ENCODE measurements at places on chromosomes 1 and 21.
A peak's percentile ranks its signal among the peaks of the same experiment; 100 is the strongest.

- DNase-seq = no peak
Observed at GRCh38 chr1:3079381-3080052, 10.5 kb downstream of the PRDM16 start.

- no peak for DNase-seq
Observed at GRCh38 chr21:15860541-15860940, 130.8 kb downstream of the USP25 start.

GRCh38 chr1:111570781-111571181, 48.8 kb upstream of the RAP1A start:
- no peak for DNase-seq

- DNase-seq = no peak
Observed at GRCh38 chr1:22654692-22655091, 1.7 kb downstream of the C1QB start.

DNA sequence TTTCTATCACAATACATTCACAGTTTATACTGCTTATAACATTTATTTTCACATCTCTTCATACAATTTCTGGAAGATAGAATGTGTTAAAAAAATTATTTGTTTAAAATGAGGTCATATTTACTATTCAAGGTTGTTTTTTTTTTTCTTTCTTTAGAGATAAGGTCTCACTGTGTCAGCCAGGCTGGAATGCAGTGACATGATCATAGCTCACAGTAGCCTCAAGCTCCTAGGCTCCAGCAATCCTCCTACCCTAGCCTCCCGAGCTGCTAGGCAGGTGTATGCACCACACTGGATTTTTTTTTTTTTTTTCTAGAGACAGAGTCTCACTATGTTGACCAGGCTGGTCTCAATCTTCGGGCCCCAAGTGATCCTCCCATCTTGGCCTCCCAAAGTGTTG, 19.0 kb upstream of the RNF11 start:
- DNase-seq = no peak

DNA sequence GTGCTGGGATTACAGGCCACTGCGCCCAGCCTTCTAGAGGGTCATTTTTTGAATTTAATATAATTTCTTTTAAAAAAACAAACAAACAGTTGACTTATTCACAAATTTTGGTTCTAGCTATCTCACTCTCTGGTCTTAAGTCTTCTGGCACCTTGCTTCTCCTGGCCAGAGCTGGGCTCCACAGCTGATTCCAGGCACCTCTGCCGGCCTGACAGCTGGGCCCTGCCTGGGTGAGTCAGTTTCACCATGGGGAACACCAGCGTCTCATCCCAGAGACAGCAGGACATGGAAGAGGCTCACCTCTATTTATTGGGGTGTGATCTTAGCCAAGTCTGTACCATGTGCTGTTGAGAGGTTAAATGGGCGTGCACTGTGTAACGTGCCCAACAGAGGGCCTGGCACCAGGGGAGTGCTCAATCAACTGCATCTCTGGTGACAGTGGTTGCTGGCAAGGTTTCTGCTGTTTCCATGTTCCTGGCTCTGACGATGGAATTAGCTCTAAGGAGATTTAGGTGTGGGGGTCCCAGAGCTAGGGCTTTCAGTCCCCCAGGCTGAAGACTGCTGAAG, 956 bp downstream of the CPLANE2 start:
- DNase-seq = no peak

- DNase-seq = no peak
Observed at GRCh38 chr1:28518745-28519341, 13.0 kb downstream of the RCC1 start.

- no peak for DNase-seq
Observed at GRCh38 chr1:22975694-22976093, 3.0 kb upstream of the LACTBL1 start.

DNA sequence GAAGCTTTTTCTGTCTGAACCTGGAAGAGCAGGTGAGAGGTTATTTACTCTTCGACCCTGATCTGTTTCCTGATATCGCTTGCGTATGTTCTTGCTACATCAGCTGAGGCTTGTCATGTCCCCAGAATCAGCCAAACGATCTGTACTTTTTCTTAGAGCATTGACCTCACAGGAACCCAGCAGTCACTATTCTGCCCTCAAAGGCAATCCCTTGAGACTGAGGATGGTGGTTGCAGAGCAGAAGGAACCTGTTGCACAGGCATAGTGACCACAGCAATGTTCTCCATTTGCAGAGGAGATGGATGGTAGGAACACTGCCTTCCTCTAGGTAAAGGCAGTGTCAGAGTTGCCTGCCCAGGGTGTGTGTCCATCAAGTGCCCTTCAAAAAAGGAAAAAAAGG, 11.3 kb upstream of the LACTBL1 start:
- DNase-seq = no peak

GRCh38 chr1:75548721-75549480, 62.0 kb downstream of the SLC44A5 start:
- DNase-seq = no peak

DNA sequence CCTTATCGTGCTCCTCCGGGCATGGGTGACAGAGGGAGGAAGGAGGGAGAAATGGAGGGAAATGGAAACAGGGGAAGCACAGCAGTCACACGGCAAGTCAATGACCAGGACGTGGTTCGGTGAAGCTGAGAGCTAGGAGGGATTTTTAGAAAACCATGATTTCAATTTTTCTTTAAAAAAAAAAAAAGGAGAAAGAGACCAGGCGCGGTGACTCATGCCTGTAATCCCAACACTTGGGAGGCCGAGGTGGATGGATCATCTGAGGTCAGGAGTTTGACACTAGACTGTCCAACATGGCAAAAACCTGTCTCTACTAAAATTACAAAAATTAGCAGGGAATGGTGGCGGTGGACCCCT, 776 bp upstream of the TNFRSF9 start:
- DNase-seq = no peak

GRCh38 chr1:111961773-111962565, 27.5 kb downstream of the KCND3 start:
- DNase-seq = no peak

DNA sequence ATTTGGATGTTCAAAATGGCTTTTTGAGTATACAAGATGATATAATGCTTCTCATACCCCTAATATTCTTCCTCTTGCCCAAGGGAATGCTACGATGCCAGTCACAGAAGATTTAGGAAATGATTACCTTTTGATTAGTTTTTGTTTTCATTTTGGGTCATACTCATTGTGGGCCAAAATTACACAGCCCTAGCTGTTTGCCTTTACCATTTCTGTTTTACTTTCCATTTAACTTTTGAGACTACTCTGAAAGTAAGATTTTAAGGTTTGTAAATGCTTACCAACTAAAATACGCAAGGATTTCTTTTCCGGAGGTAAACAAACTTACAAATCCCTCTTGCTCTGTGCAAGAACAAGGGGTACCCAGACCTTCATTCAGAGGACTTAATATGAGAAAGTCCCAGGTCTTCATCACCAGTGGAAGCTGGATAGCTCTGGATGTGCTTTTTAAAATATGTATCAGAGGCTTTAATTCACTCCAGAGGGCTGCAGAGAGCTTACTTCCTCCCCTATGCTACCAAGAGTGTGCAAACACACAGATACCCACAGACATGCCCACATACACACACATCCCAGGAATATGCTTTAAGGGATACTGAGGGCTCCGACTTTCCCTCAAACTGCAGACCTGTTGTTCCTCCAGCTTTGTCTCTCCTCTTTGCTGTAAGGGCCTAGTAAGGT, 631.4 kb downstream of the SMYD3 start:
- DNase-seq = no peak

DNA sequence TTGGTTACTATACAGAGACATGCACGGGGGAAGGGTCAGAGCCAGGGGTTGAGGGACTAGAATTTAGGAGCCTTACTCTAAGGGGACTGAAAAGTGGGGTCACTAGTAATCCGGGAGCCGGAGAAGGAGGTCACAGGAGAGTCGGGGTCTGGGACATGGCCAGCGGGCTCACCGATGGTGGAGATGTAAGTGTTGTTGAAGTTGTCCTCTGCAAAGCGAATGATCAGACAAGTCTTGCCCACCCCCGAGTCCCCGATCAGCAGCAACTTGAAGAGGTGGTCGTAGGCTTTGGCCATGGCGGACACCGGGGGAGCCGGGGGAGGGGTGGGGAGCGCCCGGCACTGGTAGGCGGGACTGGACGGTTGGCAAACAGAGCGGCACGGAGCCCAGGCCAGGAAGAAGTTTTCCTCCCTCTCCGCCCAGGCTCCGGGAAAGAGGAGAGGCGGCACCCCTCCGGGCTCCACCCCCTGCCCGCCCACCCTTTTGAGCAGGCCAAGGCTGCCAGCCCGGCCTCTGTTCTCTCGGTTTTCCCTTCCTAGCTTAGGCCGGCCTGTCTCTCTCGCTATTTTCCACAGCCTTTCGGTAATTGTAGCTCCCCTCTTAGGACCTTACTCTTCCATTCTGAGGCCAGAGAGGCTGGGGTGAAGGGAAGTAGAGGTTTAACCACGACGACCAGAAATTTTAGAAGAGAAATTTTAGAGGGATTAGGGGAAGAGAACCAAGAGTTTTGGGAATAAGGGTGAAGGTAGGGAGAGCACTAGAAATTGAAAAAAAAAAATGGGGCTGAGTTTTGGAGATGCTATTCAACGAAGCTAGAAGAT, at the start of gene RAB13:
Gene RAB13, minus strand, starts transcription at position 399 of the 821 bp plus-strand sequence. Its CDS starts 103 bp downstream, at position 296.
- DNase-seq = peak; percentile 65

DNA sequence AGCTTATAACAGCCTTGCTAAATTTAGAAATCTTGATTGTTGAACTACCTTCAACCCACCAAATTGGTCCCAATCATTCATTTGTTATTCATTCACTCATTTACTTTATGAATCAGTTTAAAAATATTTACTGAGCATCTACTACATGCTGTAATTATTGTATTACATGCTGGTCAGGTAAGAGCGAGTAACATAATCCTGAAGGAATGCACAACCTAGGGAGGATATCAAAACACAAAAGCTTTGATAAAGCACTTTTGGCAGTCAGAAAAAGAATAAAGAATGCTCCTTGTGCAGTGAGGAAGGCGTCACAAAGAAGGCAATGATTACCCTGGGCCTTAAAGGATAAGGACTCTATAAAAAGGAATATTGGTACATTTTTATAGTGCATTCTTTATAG, 518.9 kb upstream of the NR5A2 start:
- DNase-seq = no peak

- DNase-seq = no peak
Observed at GRCh38 chr21:32726839-32727686, 750 bp downstream of the SYNJ1 start.

GRCh38 chr1:167661527-167662426, 31.7 kb downstream of the RCSD1 start:
- DNase-seq = no peak

- DNase-seq = no peak
Observed at GRCh38 chr1:36094621-36095061, 5.9 kb downstream of the ADPRS start.

- no peak for DNase-seq
Observed at GRCh38 chr1:42154685-42155084, 1.5 kb downstream of the GUCA2B start.

DNA sequence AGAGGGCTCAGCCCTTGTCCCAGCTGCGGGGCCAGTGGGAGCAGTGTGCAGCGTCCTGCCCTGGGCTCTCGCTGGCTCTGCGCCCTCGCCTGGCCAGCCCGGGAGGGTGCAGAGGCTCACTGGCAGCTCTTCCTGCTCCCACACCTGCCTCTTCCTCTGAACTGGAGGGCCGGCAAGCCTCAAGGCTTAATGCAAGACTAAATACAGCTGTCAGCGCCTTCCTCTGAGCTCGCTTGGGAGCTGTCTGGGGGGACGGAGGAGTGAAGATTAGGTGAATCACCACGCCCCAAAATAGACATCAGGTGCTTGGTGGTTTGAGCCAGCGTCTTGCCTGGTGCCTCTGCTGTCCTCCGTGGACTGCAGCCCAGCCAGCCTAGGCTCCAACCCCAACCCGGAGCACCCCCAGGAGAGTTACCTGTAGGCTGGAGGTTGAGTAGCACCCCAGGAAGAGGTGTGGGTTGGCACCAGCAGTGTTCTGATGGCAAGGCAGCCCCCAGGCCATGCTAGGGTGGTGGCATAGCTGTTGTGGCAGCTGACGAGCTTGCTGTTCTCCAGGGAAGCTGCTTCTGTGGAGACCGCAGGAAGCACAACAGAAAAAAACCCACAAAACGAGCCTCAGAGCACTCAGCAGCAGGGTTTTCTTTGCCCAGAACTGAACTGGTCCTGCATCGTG, 36.9 kb downstream of the UMODL1 start:
- no peak for DNase-seq

GRCh38 chr1:226711976-226712741, 26.9 kb downstream of the ITPKB start:
- DNase-seq = no peak

GRCh38 chr21:36841866-36842265, 124.6 kb downstream of the HLCS start:
- DNase-seq = no peak

DNA sequence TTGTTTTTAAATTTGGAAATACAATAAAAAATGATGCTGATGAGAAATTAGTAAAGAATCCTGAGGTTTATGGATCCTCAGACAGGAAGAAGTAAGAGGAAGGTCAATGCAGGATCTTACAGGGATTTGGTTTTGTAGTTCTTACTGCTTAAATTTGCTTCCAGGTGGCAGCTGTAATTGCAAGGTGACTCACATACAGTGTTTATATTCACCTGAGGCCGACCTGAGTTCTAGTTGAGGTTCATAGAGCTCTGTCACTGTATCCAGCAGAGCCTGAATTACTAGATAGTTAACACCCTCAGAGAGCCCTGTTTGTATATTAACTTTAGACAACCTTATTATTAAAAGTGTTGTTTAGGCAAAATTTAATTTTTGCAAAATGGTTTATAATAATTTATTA, 1.4 kb upstream of the WDR26 start:
- DNase-seq = no peak

- no peak for DNase-seq
Observed at GRCh38 chr1:200384818-200385390, 24.9 kb downstream of the ZNF281 start.

DNA sequence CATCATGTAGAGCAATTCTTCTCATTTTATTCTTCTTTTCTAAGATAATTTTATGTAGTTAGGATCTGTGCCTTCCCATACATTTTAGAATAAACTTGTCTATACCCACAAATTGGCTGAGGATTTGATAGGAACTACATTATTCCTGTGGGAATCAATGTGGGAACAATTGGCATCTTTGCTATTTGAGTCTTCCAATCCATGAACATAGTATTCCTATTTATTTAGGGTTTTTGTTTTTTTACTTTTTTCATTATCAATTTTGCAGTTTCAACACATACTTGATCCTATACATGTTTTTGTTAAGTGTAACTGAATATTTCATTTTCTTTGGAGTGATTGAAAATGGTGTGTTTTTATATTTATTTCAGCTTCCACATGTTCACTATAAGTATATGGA, 8.1 kb upstream of the WNT9A start:
- DNase-seq = no peak

- peak; percentile 18 for DNase-seq
Observed at GRCh38 chr1:64663668-64664067, 81.2 kb upstream of the RAVER2 start.

GRCh38 chr1:47230692-47231300, 1.2 kb downstream of the TAL1 start:
- no peak for DNase-seq

- DNase-seq = no peak
Observed at GRCh38 chr1:184866991-184867788, 107.1 kb downstream of the NIBAN1 start.

DNA sequence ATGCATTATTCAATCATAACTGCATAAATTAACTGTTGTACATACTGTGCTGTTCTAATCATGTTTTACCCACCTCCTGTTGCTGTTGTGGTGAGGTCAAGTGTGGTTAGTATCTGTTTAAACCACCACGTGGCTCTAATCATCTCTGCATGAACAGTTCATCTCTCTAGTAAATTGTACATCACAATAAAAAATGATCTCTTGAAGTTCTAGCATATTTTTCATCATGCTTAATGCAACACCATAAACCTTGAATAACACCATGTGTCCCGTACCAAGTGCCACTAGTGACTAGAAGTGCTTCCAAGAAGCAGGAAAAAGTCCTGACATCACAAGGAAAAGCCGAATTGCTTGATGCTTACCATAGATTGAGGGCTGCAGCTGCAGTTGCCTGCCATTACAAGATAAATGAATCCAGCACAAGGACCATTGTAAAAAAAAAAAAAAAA, 51.7 kb downstream of the SNRPE start:
- no peak for DNase-seq
